NCI-H446 treated with DMSO at 0.1 percent for 48 hours (cell line): ENCODE measurements at places on chromosomes 4 and X.

GRCh38 chr4:172850838-172851237, 317.8 kb upstream of the GALNT7 start:
- no peak for DNase-seq

- no peak for DNase-seq
Measured at GRCh38 chr4:177785000-177785399, 342.8 kb upstream of the AGA start.

GRCh38 chr4:128220286-128221235, 67.1 kb downstream of the PGRMC2 start:
- DNase-seq, result peak; percentile 44

DNA sequence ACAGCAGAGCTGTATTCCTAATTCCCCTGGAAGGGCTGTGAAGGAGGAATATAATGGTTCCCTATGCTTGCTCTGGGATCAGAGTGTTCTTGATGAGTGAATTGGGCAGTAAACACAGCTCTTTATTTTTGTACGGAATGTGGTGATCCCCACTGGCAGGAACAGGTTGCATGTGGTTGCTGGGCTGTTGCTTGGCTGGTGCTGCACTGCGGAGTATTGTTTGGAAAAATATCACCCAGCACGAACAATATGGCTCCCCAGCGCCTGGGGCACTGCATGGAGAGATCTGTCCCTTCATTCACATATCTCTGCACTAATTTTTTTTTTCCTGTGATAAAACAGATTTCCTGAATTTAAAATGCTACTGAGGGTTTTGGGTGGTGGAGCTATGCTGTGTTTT, 119.7 kb downstream of the MGST2 start:
- DNase-seq, result peak; percentile 16

- DNase-seq, result peak; percentile 1
Measured at GRCh38 chr4:138697851-138698250, 317.7 kb upstream of the NOCT start.

- no peak for DNase-seq
Measured at GRCh38 chr4:53436251-53436650, 58.8 kb downstream of the FIP1L1 start.

GRCh38 chrX:56797574-56798338, 68.7 kb downstream of the NBDY start:
- no peak for DNase-seq

DNA sequence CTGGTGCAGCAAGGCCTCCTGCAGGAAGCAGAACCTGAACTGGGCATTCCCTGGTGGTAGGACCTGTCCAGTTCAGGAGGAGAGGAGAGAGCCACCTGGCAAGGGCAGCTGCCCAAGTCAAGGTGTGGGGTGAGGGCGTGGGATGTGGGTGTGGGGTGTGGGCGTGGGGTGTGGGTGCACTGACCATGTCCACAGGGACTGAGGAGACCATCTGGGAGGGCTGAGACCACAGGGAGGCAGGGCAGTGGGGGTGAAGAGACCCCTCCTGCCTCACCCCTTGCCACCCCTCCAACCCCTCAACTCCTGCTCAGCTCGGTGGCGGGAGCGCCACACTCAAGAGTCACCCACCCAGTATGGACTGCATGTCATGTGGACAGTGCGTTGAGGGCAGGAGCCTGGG, 117.9 kb downstream of the CPZ start:
- no peak for DNase-seq

GRCh38 chr4:186723292-186724057, at the start of gene FAT1:
Gene FAT1 (minus strand): TSS chr4:186723856. CDS start chr4:186709827, 14,029 bp downstream.
- DNase-seq, result no peak

DNA sequence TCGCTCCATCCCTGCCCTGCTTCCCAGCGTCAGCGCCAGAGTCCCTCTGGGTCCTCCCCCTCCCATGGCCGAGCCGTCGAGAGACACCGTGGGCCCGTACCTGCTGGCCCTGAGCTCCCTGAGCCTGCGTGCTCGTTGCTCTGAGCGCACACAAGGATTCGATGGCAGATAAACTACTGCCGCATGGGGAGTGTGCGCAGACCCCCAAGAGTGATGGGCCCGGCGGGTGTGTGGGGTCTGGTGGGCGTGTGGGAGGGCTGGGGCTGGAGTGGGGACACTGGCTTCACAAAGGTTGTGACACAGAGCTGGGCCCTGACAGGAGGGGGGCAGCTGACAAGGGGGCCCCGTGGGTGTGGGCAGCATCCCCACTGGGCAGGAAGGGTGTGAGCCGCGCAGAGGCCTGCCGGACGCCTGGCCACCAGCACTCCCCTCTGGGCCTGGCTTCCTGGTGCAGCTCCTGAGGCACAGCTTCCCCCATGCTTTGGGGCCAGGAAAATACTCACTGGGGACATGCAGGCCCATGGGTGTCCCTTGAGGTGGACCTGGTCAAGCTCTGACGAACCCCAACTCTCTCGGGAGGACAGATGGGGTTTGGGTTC, 4.8 kb upstream of the RGS12 start:
- DNase-seq, result no peak

GRCh38 chr4:105191621-105192210, 45.0 kb downstream of the TET2 start:
- no peak for DNase-seq

- no peak for DNase-seq
Measured at GRCh38 chr4:152202415-152202814, 333.5 kb downstream of the FBXW7 start.
